ENCODE measurements at places on chromosomes 16 and 17.

DNA sequence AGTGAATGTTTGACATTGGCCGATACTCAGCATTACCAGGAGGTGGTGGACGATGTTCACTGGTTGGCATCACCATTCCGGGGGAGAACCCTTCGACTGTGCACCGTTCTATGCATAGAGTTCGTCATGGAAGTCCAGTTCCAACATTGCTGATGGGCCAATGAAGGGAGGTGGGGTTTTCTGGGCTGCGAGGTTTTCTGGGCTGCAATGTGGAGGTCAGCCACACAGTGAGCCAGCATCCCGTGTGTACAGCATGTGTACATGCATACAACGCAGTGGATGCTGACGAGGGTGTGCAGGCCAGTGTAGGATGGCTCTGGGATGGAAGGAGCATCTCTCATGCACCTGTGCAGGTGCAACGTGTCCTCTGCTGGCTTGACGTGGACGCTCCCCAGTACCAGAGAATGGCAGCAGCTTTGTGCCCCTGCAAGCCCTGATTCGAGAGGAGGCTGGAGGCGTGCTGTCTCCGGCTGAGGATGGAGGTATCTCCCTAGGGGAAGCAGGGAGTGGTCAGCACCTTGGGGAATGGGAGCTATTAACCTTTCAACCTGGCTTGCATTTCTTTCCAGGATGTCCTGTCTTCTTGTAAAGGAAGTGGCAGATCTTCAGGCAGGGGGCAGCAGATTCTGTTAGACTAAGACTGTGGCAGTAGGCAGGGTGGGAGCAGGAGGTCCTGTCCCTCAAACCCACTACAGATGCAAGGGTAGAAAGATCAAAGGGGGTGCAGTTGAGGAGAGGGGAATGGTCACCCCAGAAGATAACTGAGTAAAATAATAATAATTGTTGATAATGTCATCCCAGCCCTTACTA, 98.2 kb downstream of the CYLD start:
- DNase-seq, result no peak

GRCh38 chr17:17719966-17720543, 38.8 kb downstream of the RAI1 start:
- DNase-seq, result no peak

- peak; percentile 11 for DNase-seq
Observed at GRCh38 chr17:57612202-57613071, 132.7 kb downstream of the CCDC182 start.

GRCh38 chr16:49681217-49681883, 174.6 kb downstream of the ZNF423 start:
- DNase-seq, result no peak

- DNase-seq, result no peak
Observed at GRCh38 chr16:29996766-29997250, 767 bp downstream of the INO80E start.

DNA sequence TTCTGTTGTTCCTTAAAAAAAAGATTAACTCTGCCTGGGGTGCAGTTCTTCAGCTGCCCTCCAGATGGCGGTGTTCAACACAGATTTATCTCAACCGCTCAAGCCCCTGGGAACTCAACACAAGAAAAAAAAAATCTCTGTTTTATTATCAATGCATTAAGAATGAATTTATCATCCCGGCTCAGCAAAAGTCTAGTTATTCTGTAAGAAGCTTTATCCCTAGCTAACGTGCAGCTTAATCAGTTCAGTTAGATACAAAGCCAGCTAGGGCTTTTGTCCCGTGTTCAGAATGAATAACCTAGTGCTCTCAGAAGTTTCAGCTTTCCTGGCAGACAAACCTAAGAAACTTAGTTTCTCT, 475.9 kb upstream of the CCL2 start:
- DNase-seq, result peak; percentile 33

DNA sequence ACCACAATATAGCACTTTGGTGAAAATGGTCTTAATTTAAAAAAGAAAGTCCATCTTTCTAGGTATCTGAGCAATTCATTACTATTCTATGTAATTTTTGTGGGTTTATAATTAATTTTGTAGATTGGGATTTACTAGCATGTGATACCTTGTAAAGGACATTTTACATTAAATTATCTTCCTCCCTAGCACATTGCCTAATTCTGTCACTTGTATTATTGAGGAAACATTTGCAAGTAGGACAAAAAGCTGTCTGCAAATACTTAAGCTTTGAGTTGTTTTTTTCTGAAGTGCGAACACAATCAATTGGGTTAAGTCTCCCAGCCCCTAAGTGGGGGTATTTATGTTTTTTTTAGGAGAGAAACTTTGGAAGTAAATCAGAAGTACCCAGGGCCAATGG, 167.0 kb downstream of the PRKCA start:
- DNase-seq, result no peak

DNA sequence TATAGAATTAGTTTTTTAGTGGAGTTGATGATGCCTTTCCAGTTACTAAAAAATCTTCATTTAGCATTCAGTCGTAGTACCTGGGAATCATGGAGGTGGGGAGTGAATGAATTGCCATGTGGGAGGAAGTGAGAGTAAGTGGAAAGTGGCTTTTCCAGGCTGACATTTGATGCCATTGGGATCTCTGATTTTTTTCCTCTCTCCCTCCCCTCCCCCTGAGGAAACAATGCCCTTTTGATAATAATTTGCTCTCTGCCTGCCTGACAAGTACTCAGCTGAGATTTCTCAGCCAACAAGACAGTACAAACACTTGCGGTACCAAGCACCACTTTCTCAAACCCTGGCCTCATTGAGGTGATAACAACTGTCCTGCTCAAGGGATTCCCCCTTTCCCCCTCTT, 2.2 kb downstream of the UBE2Z start:
- DNase-seq, result no peak

GRCh38 chr17:41813152-41813680, 412 bp downstream of the FKBP10 start:
- DNase-seq, result no peak

- DNase-seq, result no peak
Observed at GRCh38 chr17:55743103-55743679, 7.7 kb upstream of the PCTP start.

- no peak for DNase-seq
Observed at GRCh38 chr17:40816569-40816968, 5.8 kb downstream of the KRT10 start.

GRCh38 chr16:77297996-77298395, 98.8 kb downstream of the SYCE1L start:
- DNase-seq, result no peak

DNA sequence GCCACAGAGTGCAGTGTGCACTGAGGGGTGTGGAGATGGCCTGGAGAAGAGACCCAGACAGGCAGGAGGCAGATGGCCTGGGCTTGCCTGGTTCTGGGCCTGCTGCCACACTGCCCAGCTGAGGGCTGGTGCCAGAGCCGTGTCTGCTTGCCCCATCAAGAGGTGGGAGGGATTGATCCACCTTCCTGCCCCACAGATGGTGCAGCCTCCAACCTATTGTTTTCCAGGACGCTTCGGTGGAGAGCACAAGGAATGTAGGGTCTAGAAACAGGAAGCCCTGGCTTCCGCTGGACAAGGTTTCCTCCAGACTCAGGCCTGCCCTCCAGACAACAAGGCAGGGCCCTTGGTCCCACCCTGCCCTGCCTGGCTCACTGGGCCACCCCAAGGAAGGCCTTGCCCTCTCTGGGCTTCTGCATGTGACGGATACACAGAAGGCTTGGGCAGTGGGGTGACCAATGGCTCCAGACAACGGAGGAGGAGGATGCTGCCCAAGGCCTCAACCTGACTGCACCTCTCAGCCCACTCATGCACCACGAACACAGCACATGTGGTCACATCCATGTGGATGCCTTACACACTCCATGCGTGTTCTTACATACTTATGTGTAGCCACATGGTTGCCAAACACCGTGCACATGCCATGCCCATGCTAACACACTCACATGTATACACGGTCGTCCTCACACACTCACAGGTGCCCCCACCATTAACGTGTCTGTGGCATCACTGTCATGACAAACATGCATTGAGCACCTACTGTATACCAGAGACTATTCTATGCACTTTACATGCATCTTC, 6.5 kb upstream of the CDH5 start:
- DNase-seq, result peak; percentile 28

DNA sequence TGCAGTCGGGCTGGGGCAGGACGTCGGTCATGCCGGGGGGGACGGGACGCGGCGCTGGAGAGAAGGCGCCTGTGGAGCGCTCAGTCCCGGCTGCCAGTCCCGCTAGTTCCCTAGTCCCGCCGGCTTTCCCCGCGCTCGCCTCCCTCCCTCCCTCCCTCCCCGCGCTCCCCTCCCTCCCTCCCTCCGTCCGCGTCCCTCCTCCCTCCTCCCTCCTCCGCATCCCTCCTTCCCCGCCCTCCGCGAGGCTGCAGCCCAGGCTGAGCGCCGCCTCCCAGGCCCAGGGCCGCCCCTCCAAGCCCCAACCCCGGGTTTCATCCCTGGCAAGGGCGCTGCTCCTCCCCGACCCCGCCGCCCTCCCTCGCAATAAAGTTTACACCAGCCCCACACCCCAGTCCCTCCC, 34.8 kb downstream of the TIMM22 start:
- DNase-seq, result no peak
